ENCODE measurements at places on chromosomes 4 and X.

GRCh38 chr4:106160560-106160959, 155.4 kb downstream of the TBCK start:
- DNase-seq, result no peak

DNA sequence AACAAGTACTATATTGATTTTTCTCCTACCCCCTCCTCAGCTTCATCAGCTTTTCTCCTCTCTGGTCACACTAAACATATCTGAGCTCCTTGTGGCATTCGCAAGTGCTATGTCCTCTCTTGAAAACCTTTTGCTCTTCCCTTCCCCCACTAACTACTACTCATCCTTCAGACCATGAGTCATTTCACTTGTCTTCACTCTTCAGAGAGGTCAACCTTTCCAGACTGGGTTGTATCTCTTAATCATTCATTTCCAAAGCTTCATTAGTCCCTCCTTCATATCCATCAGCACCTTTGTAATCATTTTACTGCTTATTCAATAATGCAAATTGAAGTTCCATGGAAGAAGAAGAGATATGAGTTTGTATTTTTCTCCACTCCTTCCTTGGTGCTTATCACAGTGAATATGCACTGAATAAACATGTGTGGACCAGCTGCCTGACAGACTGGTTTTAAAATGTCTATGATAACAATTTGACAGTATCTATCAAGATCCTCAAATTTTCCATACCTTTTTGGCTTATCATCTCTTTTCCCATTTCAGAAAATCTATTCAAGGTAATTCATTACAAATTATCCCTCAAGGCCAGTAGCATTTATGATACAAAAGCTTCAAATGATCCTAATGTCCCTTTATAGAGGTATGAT, 28.4 kb downstream of the DDX60L start:
- DNase-seq, result peak; percentile 81

GRCh38 chrX:129714581-129714980, 24.2 kb upstream of the XPNPEP2 start:
- no peak for DNase-seq

DNA sequence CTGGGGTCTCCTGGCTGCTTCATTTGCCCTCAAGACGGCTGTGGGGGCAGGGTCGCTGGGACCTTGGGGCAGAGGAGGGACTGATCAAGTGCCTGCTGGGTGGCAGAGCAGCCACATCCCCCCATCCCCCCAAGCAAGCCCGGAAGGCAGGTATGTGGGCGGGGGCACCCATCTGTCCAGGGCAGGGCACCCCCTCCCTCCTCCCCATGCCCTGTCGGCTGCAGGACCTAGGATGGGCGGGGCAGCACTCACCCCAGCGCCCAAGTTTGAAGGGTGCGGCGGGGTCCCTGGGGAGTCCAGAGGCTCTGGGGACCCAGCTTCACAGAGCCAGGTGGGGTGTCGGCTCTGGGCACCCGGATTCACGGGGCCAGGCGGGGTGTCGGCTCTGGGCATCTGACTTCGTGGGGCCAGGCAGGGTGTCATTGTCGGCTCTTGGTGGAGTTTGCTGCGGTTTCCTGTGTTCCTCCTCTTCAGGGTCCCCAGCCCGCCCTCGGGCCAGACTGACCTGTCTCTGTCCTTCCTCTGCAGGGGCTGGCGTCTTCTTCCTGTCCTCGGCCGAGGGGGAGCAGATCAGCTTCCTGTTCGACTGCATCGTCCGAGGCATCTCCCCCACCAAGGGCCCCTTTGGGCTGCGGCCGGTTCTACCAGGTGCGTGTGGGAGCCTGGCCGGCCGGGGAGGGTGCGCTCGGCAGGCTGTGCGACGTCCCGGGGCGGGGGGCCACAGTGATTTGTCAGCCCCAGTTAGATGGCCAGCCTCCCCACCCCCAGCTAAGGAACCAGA, 22.1 kb downstream of the DOK7 start:
- DNase-seq, result no peak

DNA sequence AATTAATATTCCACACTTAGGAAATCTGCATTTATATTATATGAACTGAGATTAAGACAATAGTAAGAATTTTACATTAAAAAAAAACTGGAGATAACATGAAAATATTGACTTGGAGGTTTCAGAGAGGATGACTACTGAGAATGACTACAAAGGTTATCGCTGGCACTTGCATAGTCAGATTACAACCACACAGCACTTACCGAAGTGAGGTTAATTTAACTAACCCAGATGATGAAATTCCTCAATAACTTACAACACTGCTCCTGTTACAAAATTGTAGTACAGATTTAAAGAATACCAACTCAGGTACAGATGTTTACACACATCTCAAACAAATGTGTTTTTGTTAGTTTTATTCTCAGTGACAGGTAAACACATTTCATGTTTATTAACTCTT, 283.5 kb downstream of the CAMK2D start:
- no peak for DNase-seq

DNA sequence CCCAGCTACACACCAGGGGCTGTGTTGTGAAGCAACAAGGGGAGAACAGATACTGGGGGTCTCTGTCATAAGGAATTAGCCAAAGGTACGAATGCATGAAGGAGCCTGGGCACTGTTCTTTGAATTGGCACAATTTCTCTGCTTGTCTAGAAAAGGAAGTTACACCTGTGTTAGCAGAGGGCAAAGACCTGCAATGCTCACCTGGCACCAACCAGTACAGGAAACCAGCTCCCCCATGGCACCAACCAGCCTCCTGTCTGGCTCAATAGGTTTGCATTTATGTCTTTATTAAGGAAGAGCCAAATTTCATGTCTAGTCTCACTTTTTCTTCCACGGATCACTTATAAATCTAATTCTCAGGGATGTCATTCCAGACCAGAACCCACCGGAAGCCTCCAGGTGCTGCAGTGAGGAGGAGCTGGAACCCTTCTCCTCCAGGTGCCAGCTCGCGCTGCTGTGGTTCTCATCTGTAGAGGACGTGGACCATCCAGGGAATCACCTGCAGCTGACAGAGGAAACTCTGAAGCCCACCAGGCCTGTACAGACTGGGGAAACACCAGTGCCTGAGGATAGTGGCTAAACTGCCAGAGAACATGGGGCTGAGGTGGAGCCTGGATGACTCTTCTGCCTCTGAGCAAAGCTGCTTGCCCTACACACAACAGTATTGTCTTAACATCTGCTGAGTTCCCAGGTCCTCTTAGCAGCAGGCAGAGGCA, 113.4 kb upstream of the TRIM2 start:
- DNase-seq, result no peak

DNA sequence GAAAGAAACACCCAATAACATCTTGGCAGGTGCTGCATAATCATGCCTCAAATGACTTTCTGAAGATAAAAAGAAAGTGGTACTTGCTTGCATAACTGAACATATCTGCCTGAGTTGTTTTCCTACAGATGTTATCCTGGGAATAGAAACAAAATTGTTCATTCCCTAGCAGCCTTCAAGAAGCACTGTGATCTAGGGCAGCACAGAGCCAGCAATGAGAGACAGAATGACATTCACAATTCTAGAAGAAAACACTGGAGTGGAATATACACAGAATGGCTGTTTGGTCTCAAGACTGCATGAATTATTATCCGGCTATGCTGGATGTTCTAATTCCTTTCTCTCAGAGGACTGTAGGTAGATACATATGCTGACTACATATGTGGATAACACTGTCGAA, 790.9 kb downstream of the PDHA2 start:
- no peak for DNase-seq

- DNase-seq, result no peak
Measured at GRCh38 chr4:34814266-34814665, 1430.0 kb downstream of the ARAP2 start.

GRCh38 chr4:6944301-6945051, 34.9 kb downstream of the TBC1D14 start:
- DNase-seq, result no peak

DNA sequence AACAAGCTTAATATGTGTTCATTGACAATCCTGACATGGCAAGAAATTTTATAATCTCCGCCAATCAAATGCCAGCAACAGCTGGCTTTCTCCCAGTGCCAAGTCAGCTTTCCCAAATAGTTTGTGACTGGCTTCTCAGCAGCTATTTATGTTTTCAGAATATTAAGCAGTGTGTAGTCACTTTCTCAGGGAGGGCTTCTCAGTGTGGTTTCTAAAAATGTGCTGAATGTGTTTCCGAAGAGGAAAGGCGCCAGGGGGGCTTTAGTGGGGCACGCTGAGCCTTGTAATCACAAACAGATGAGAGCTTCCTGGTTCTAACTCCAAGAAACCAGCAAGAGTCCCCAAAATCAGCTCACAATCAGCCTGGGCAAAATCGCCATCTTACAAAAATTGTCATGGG, 258.7 kb upstream of the CPEB2 start:
- no peak for DNase-seq

DNA sequence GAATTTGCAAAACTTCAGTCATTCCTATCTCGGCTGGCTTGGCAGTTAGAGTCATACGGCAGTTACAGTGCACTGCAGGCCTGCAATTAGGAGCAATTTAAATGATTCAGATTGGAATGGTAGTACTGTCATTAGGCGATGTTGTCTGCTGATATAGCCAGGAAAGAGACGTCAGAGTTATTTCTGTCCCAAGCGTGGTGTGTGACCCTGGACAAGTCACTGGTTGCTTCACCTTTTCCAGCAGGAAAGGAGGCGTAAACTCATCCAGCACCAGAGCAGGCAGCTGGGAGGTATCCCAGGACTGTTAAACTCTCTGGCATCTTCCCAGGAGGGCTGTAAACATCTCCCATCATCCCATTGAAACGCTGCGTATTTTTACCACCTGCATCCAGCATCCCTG, 836 bp upstream of the LNX1 start:
- no peak for DNase-seq

GRCh38 chrX:332916-333610, 14.5 kb upstream of the GTPBP6 start:
- no peak for DNase-seq

DNA sequence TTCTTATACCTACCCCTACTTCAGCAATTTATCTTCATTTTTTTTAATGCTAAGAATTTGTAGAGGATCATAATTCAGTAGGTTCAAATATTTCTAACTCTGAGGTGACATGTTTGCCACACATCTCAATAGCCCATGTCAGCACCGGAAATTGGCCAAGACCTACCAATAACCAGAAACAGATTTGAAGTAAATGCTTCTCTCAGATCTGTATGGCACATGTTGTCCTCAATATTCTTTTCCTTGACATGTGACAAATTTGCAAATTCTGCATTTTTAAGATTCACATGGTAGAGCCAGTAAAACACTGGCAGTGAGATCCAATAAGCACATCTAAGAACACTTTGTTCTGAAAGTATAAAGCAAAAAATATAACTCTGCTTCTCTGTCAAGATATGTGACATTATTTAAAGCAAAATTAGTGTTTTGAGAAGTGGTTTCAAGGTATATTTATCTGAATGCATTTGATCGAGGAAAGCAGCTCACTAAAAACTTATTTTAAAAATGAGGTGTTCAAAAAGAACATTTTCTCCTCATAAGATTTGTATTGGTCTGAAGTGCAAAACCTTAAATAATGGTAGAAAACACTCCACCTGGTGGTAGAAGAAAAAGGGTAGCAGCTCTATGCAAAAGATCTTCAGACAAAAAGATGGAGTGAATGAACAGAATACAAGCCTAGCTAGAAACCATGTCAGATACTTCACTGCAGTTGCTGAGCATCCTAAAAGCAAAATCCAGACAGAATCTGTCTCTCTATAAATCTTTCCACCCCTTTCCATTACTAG, 513.8 kb upstream of the FAM241A start:
- no peak for DNase-seq

- DNase-seq, result no peak
Measured at GRCh38 chr4:41934514-41934900, 722 bp upstream of the TMEM33 start.

- no peak for DNase-seq
Measured at GRCh38 chrX:40291553-40291952, 193.8 kb upstream of the BCOR start.

- DNase-seq, result no peak
Measured at GRCh38 chr4:100257567-100257966, 67.3 kb upstream of the DDIT4L start.

- no peak for DNase-seq
Measured at GRCh38 chrX:129840344-129840743, 3.3 kb downstream of the ZDHHC9 start.

DNA sequence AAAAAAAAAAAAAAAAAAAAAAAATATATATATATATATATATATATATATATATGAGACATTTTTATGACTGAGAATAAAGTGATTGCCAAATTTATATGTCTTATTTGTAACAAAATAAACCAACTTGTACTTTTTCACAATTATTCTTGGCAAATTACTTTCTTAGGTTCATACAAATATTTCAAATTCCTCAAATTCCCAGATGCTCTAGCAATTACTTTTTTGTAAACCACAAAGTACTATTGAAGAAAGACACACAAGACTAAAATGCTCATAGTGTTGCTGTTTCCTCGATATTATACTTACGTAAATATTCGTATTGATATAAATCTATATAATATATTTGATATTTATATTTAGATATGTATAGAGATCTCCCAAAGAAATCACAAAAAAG, 390.0 kb downstream of the FAT4 start:
- no peak for DNase-seq

- no peak for DNase-seq
Measured at GRCh38 chrX:145190801-145191389, 56.4 kb upstream of the SPANXN1 start.

DNA sequence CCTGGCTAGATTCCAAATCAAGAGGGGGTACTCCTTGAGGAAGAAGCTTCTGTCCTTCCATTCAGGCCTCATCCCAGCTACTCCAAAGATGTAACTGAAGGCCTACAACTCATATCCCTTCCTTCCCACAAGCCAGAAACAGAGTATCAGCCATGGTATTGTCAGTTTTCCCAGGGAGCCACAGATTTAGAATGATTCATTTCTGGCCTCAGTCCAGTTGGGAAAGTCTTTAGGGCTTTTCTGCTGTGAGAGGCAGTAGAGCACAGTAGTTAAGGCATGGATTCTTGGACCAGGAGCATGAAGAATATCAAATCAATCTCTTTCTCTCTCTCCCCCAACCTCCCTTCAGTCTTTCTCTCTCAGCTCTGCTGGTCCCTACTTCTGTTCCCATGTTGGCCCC, 505.0 kb downstream of the BCOR start:
- no peak for DNase-seq

GRCh38 chr4:8552024-8552423, 28.2 kb upstream of the GPR78 start:
- DNase-seq, result no peak

- no peak for DNase-seq
Measured at GRCh38 chr4:109419679-109420078, 13.9 kb upstream of the SEC24B start.

DNA sequence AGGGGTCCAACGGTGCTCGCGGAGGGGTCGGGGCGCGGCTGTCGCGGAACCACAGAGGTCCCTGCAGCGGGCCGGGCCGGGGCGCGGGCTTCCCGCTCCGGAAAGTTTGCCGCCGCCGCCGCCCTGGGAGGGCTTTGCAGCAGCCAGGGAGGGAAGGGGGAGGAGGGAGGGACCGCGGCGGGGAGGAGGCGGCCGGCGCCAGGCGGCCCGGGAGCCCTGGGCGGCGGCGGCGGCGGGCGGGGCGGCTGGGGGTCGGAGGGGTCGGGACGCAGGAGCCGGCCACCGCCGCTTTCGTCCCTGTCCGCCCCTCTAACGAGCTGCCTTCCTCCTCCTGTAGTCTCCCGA, 375 bp downstream of the FGFR3 start:
- DNase-seq, result no peak

Measured in epithelial cell of proximal tubule (primary cell).